ENCODE measurements at places on chromosomes 4 and X.

DNA sequence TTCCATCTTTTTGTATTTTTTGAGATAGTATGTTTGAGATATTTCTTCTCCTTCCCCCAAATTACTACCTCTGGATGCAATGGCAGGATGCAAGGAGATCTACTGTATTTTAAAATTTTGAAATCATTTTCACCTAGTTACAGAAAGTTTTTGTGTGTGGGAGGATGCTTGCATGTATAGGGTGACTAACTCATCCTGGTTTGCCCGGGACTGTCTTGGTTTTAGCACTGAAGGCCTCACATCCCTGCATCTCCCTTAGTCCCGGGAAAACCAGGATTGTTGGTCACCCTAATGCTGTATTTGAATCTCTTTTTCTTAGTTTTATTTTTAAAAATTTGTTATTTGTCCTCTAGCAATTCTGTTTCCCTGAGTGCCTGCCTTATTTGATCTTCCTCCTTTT, 12.1 kb downstream of the SUPT20HL2 start:
- DNase-seq: no peak

- no peak for DNase-seq
These were observed 226.4 kb upstream of the CASK start for GRCh38 chrX:42149765-42150164.

- DNase-seq: no peak
These were observed 1.1 kb downstream of the RPS3A start for GRCh38 chr4:151100531-151100930.

DNA sequence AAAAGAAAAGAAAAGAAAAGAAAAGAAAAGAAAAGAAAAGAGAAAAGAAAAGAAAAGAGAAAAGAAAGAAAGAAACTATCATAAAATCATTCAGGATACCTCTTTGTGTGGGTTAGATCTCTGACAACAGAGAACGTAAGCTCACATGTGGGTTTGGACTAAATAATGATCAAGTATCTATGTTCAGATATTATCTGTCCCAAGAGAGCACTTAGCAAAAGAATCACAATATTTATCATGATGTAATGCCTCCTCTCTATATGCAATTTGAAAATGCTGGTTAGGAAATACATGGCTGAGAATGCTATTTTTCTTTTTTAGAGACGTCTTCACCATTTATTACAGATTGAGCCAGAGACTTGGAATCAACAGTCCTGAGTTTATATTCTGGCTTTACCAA, 191.3 kb downstream of the KCNIP4 start:
- DNase-seq: no peak

DNA sequence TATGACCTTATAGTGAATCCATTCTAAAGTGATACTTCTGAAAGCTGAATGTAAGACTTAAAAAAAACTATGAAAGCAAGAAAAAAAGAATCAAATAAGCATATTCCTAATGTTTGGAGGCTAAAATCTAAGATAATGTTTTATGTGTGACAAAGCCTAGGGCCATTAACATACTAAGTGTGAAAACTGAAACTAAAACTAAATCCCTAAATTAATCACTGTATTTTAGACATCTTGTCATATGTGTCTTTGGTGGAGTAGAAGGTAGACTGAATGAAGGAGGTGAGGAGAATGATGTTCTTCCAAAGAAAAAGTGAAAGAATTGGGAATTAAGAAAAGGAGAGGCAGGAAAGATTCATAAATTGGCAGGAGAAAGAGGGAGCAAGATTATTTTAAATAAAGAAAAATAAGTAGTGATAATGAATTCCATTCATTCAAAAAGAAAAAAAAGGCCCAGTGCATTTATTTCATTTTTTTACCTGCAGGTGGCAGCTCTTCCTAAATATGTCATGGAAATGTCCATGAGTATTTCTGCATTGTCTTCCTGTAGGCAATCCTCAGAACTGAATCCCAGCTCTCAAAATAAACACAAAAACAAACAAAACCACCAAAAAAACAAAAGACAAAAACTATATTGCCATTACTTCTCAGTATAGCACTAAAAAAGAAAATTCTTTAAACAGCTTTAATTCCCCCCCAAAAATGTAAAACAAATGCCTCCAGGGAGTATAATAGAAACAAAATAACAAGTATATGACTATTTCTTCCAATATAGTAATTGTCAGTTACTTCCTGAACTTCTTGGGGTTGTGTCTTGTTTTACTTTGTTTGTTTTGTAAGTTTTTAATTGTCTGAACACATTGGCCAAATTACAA, 17.0 kb upstream of the AP1AR start:
- no peak for DNase-seq

- no peak for DNase-seq
These were observed 47.4 kb upstream of the ZNF518B start for GRCh38 chr4:10504570-10505179.

GRCh38 chr4:102519925-102520324, 18.8 kb downstream of the NFKB1 start:
- no peak for DNase-seq

DNA sequence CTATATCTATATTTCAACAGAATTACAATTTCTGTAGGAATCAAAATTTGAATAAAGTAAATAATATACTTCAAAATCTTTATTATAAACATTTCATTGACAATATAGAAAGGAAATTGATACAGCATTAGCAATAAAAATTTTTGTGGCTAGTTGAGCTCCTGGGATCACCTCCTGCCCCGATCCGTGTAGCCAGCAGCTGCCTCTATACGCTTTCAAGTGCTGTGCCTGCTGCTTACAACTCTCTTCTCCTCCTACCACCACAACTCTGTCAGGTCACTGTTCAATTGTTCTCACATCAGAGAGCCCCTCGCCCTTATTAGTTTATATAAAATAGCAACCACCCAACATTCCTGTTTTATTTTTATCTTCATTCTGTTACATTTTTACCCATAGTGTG, 27.6 kb downstream of the INPP4B start:
- DNase-seq: no peak

- DNase-seq: no peak
These were observed 62.8 kb downstream of the SMIM20 start for GRCh38 chr4:25976780-25977179.

DNA sequence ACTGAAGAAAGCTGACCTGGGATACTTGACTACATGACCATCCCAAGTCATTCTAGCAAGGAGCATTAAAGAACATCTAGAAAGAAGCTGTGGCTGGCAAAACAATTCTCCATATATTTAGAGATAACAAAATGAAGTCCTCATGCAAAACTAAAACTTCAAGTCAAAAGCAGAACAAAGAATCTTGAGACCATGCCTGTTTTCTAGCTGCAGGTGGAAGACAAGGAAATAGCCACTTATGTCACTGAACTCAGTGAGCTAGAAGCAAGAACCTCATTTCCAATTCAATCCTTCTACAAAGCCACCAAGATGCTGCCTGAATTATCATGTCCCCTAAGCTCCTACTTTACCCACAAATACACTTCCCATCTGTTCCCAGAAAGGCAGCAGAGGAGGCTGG, 13.8 kb downstream of the USP46 start:
- DNase-seq: no peak
